ENCODE measurements at places on chromosomes 1 and 21.

DNA sequence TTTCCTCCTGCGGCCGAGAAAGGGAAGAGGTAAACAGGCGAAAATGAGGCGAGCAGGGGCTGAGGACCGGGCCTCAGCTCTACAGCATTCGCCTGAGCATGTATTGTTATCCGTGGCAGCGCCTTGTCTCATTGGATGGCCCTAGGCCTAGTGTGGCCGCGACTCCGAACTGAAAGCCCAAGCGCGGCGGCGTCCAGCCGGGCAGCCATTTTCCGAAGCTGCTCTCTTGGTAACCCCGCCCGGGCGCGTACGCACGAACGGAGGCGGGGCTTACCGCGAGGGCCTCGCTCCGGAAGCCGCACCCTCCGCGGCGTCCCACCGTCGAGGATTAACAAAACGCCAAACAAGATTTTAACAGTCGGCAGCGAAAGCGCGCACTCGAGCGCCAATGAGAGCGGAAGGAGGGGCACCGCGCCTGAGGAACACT is 797 bp upstream of the USP1 start:
- H3K36me3 ChIP-seq: no peaks in the 10 kb centered on the region
- peaks cover 29% of the 10 kb centered on the region for H3K4me1 ChIP-seq
- peak overlapping the region; percentile 97 for H3K4me3 ChIP-seq

DNA sequence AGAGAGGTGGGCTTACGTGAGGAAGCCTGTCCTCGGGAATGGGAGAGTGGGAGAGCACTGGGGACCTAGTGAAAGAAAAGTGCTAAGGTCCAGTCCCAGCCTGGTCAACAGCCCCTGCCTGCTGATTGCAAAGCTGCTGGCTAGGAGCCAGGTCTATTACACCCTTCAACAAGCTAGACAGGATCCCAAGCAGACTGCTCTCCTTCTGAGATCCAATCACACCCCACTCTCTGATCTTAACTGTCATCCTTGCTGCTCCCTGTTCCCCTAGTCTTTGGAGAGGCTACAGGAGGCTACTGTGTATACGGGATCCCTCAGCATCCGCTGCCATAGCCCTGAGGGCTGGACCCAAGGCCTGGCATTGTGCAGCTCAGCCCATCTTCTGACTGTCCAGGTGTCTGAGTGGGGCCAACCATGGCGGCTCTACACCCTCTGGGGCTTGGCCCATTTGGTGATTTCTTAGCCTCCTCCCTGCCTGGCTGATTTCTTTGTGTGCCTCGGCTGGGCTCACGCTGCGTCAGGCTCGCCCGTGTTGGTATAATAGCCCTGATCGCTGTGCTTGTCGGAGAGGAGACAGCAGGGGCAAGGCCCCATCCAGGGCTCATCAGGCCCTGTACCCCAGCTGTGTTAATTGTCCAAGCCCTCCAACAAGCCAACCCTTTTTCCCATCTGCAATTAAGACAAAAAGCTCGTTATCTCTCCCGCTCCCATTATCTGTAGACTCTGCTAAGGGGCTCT is 43.9 kb downstream of the NAV1 start:
- no peak overlapping the region for H3K4me3 ChIP-seq
- no peaks in the 10 kb centered on the region for H3K36me3 ChIP-seq
- no peaks in the 10 kb centered on the region for H3K27me3 ChIP-seq
- no peaks in the 10 kb centered on the region for H3K4me1 ChIP-seq

GRCh38 chr1:234309243-234309597 is 64.0 kb upstream of the COA6 start:
- H3K4me1 ChIP-seq: peaks cover 11% of the 10 kb centered on the region
- no peak for DNase-seq
- no peak overlapping the region for H3K4me3 ChIP-seq
- H3K27ac ChIP-seq: no peak overlapping the region

DNA sequence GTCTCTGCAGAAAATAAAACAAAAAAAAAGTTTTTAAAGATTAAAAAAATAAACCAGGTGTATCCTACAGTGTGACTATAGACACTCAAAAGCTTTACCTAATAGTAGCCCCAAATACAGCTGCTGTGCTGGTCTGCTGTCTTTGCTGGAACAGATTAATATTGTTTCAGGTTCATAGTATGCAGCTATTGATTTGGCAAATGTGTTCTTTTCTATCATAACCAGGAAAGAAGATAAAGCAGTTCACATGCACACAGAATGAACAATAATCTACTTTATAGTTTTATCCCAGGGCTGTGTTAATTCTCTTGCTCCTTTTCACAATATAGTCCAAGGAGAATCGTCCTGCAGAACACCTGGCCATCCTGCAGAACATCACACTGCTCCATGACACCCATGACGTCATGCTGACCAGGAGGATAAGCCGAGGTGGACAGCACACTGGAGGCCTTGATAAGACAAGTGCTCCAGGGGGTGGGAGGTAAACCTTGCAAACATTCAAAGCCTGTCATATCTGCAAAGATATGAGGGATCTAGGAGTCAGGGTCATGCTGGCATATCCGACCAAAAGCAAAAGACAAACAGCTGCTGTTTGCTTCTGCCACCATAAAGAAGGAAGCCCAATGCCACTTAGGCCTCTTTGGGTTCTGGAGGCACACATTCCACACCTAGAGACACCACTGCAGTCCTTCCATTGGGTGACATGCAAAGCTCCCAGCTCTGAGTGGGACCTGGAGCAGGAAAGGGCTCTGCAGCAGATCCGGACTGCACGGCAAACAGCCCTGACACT is 86.1 kb upstream of the SLC2A1 start:
- no peaks in the 10 kb centered on the region for H3K27me3 ChIP-seq
- H3K27ac ChIP-seq: peak overlapping the region; percentile 34
- peaks cover 17% of the 10 kb centered on the region for H3K4me1 ChIP-seq
- no peak overlapping the region for H3K4me3 ChIP-seq

Measured in body of pancreas (tissue), 4 donors.